Heart left ventricle (tissue), 16 donors: ENCODE measurements at places on chromosomes 16 and 17. TPM values are rescaled to one million over a fixed set of nuclear protein-coding genes. Genes with fewer than 3 reads are reported as not detected.

Gene OR2C1
- polyA plus RNA-seq: not detected

Gene PIMREG
- polyA plus RNA-seq: 0.21 TPM

Gene C17orf113
- 0.24 TPM for polyA plus RNA-seq

Gene TPSD1
- not detected for polyA plus RNA-seq

Gene MGAT5B
- 0.07 TPM for polyA plus RNA-seq

Gene SLC16A11
- polyA plus RNA-seq: 0.68 TPM

Gene RAMP2
- polyA plus RNA-seq: 82.0 TPM

Gene GINS2
- polyA plus RNA-seq: 0.36 TPM

Gene PNMT
- 15.6 TPM for polyA plus RNA-seq

Gene TEX19
- polyA plus RNA-seq: not detected

Gene ABCC12
- 0.08 TPM for polyA plus RNA-seq

Gene NPIPA2
- 1.2 TPM for polyA plus RNA-seq

Gene RUNDC1
- 14.4 TPM for polyA plus RNA-seq
